ENCODE measurements at places on chromosomes 7 and 10.

DNA sequence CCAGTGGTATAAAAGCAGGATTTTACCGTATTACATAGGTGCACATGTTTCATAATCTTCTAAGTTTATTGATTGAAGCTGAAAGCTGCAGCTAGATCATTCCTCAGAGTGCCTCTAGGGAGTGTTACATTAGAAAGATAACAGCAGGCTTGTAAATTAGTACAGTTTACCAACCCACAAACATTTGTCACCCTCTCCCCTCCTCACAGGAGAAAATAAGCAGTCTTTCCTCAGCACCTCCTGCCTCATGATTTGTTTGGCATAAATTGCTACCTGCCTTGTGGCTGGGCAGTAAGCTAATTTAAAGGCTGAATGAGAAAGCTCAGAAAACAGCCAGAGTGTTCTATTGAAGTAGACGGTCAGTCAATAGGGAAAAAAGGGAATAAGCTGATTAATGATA, 74.2 kb downstream of the NXPH1 start:
- DNase-seq: no peak

DNA sequence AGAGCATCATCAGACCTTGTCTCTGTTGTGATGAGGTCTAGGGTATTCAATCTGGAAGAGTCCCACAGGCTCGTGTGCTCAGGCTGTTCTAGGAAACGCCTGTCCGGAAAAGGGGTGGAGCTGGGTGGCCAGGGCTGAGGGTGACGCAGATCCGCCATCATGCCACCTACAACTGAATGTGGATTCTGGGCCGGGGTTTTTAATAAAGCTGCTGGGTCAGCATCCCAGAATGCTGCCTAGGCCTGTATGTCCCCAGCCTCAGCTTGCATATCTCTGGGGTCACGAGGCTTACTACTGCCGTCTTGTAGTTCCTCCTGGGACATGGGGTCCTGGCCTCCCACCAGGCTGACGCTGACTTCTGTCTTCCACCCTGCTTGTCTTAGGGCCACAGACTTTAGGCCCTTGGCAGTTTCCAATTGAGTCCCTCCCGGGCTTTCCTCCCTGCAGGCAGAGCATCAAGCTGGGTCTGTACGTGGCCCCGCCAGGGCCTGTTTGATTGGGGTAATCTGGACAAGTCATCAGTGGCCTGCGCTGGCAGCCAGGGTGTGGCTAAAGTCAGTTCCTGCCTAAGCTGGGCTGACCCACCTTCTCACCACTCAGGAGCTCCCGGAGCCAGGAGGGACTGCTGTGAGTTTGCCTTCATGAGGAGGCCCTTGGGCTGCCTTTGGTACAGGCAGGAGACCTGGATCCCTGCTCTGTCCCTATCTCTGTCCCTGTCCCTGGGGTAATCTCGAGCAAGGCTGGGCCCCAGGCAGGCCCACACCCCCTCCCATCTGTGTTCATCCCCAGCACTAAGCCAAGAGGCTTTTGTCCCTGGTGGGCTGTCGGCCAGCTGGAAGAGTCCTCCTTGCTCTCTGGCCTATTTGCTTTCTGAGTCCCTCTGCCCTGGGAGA, 79.9 kb downstream of the ZMIZ1 start:
- DNase-seq: no peak

GRCh38 chr10:43084812-43085211, 7.9 kb downstream of the RET start:
- DNase-seq: no peak

GRCh38 chr7:31562002-31562401, 48.1 kb downstream of the ITPRID1 start:
- DNase-seq: no peak

GRCh38 chr7:5701085-5701914, 80.2 kb downstream of the RNF216 start:
- DNase-seq: no peak

GRCh38 chr10:102406815-102407214, 11.3 kb downstream of the NFKB2 start:
- DNase-seq: no peak

DNA sequence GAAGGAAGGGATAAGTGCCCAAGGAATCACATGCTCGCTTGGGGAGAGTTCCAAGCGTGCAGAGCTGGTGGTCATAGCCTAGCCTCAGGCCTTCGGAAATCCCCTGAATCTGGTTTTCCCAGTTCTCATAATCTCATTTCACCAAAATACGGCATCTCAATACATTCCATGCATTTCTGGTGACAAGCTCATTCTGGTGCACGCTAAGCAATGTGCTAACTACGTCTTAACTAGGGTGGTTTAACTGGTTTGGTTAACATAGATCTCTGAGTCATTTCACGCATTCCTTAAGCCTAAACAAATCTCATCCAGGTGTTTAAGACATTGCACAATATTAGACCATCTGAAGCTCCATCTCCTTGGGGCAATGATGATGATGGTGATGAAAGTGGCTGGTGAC, 72.9 kb upstream of the STEAP1B start:
- DNase-seq: no peak

DNA sequence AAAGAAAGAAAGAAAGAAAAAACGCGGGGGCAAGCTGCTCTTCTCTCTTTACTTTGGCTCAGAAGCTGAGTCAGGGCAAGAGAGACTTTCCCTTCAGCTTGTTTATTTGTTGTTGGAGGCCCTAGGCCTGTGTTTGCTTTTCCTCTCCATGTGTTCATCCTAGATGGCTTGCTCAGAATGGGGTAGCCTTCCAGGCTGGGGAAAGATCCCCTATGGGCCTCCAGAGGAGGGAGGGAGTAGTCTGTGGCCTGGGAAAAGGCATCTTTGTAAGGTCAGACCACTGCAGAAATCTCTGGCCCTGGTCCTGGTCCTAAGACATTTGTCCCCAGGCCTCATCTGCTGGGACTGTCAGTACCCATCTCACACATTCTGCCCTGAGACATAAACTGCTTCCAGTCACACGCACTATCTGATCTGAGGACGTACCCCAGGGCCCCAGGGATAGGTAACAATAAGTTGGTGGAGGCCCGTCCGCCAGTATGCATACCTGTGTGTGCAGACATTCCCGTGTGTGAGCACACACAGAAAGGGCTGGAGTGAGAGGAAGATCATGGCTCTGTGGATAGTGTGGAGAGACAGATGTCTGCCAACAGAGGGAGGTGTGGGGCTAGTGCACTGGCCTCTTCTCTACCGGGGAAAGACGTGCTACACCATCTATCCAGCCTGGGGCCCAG, 4.9 kb upstream of the SCD start:
- no peak for DNase-seq

DNA sequence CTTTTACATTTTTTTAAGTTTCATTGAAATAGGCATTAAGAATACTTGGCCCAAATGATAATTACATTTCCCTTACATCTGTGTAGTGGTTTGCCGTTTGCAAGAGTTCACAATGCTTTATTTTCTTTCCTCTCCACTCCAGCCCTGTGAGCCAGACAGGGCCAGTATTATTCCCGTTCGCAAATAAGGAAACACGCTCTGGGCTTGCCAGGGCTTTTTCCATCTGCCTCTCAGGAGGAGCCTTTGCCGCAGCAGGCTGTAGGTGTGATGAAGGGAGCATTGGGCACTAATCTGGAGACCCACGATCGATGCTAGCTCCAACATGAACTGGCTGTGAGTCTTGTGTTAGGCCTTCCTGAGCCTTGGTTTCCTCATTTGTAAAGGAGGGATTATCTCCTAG, 154.4 kb downstream of the GALNT17 start:
- DNase-seq: no peak

GRCh38 chr7:17152721-17153120, 145.7 kb upstream of the AHR start:
- no peak for DNase-seq

GRCh38 chr10:114894911-114895310, 43.1 kb upstream of the TRUB1 start:
- no peak for DNase-seq

DNA sequence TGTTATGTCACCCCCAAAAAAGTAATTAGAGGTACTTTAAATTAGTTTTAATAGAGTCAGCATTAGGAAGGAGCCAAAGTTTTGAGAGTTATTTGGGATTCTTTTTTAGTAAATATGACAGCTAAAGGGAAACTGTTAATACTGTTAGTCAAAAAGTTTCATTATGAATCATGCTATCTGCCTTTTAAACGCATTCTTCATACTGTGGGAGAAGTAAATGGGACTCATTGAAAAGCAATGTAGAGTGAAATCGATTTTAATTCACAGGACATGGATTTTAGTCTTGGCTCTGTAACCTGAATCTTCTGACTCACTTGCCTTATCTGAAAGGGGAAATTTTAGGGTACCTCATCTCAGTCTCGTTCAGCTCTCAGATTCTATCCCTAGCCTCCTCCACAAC, 105.1 kb downstream of the AASS start:
- DNase-seq: no peak

DNA sequence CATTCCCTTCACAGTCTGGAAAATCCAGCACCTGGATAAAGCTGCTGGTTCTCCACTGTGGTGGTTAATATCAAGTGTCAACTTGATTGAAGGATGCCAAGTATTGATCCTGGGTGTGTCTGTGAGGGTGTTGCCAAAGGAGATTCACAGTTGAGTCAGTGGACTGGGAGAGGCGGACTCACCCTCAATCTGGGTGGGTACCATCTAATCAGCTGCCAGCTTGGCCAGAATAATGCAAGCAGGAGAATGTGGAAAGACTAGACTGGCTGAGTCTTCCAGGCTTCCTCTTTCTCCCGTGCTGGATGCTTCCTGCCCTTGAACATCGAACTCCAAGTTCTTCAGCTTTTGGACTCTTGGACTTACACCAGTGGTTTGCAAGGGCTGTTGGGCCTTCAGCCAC, 48.4 kb downstream of the C10orf143 start:
- DNase-seq: no peak
